IPS DF 19.7 (cell line): ENCODE measurements at places on chromosomes 12 and 14.

- no peak for DNase-seq
Measured at GRCh38 chr14:98926146-98926545, 345.9 kb downstream of the BCL11B start.

GRCh38 chr12:57240926-57241401 lies 10.0 kb downstream of the STAC3 start:
- no peak for DNase-seq

- DNase-seq: no peak
Measured at GRCh38 chr12:42468341-42468821, 121.2 kb downstream of the PRICKLE1 start.

- DNase-seq: no peak
Measured at GRCh38 chr12:42178101-42178500, 33.4 kb upstream of the GXYLT1 start.

DNA sequence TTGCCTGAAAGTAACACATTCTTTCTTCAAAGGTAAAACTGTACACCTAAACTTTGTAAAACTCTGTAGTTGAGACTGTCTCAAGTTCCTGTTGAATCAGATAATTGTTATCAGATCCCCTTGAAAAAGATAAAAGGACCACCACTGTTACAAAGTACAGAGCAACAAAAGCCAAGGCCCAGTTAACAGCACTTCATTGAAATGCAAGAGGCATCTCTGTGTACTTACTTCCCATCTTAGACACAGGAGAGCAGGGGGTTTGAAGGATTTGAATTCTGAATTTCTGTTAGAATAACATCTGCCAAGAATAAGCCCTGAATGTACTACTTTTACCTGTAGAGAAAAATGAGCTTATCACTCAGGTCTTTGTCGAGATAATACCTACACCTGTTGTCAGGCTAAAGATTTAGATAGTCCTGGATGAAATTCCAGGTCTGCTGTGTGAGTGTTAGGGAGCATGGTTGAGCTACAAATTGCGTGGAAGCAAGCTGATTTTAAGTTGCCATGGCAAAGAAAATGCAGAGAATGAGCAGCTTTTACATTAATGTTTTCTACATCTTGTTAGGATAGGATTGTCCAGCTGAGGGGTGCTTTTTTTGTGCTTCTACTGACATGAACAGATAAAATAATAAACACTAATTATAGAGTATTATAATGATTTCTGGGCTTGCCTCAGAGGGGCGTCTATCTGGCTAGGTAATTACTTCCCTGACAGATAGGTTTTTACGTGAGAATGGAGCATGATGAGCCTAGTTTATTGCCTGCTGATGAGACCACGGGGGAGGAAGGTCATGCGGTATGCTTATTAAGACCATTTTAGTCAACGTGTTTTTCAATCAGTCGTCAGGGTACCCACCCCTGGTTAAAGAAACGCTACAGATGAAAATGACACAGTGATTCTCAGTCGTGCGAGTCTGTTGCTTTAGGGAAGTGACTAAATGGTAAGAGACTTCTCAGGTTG lies 309.2 kb downstream of the PAWR start:
- no peak for DNase-seq

GRCh38 chr12:76531056-76531455 lies 28.5 kb downstream of the OSBPL8 start:
- no peak for DNase-seq

GRCh38 chr12:121600702-121601336 lies 20.0 kb upstream of the KDM2B start:
- DNase-seq: no peak

GRCh38 chr14:95294834-95295599 lies 24.7 kb downstream of the CLMN start:
- DNase-seq: no peak

DNA sequence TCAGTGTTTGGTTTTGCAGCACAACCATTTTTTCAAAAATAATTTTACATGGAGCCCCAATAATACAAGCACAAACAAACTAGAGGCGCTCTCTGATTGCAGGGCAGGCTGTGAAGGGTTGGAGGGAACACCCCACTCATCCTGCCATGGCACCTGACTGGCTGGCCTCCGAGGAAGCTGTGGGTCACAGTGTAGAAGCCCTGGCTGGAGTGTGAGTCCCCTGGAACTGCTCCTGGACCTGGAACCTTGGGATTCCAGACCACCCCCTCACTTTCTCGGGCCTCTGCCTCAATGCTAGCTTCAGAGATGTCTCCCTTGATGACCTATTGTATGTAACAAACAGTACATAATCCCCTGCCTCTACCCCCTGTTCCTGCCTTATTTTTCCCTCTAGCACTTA lies 14.8 kb upstream of the SERPINA12 start:
- no peak for DNase-seq

DNA sequence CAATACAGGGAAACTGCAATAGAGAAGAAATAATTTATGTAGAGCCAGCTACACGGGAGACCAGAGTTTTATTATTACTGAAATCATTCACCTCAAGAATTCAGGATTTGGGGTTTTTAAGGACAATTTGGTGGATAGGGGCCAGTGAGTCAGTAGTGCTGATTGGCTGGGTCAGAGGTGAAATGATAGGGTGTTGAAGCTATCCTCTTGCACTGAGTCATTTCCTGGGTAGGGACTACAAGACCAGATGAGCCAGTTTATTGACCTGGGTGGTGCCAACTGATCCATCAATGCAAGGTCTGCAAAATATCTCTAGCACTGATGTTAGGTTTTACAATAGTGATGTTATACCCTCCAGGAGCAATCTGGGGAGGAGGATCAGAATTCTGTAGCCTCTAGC lies 486.3 kb downstream of the LRIG3 start:
- DNase-seq: no peak

DNA sequence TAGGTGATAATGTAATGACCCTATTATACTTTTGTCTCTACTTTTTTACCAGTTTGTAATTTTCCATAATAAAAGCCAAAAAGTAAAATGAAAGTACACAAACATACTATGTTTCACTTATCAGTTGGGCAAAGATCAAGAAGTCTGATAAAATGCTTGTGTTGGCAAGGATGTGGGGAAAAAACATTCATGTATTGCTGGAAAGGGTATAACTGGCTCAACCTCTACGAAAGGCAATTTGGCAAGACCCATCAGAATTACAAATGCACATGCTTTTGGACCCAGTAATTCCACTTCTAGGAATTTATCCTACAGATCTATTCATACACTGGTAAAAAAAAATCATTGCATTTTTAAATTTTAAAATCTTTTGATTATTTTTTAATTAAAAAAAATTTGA lies 68.0 kb downstream of the SPTB start:
- no peak for DNase-seq

- no peak for DNase-seq
Measured at GRCh38 chr12:128790221-128790620, 33.5 kb downstream of the SLC15A4 start.

- DNase-seq: no peak
Measured at GRCh38 chr12:92034858-92035401, 110.7 kb downstream of the BTG1 start.

DNA sequence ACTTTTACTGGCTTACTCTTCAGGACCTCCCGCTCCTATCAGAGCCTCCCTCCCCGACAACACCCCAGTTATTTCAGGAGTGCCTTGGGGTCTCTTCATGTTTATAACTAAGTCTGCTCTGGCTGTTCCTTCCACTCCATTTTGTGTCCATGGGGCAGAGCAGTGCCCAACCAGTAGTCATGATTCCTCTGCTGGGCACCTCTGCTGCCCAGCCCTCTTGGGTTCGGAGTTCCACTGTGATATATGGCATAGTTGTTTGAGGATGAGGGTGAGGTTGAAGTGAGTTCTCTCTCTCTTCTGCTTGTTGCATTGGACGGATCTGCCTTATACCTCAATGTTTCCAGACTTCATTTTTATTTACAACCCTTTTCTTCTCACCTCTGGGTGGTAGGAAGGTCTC lies 17.4 kb downstream of the NR1H4 start:
- no peak for DNase-seq

DNA sequence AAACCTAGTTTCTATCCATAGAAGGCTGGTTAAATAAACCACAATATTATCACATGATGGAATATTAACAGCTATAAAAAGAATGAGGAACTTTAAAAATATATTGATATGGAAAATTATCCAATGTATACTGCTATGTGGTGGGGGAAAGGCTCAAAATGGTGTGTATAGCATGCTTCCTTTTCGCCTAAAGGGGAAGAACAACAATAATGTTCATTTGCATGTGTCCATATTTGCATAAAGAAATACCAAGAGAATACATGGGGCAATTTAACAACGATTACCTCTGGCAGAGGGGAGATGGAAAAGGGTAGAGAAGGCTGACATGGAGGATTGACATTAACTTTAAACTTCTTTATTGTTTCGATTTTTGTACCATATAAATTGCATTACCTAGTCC lies 121.3 kb upstream of the PARP11 start:
- no peak for DNase-seq

DNA sequence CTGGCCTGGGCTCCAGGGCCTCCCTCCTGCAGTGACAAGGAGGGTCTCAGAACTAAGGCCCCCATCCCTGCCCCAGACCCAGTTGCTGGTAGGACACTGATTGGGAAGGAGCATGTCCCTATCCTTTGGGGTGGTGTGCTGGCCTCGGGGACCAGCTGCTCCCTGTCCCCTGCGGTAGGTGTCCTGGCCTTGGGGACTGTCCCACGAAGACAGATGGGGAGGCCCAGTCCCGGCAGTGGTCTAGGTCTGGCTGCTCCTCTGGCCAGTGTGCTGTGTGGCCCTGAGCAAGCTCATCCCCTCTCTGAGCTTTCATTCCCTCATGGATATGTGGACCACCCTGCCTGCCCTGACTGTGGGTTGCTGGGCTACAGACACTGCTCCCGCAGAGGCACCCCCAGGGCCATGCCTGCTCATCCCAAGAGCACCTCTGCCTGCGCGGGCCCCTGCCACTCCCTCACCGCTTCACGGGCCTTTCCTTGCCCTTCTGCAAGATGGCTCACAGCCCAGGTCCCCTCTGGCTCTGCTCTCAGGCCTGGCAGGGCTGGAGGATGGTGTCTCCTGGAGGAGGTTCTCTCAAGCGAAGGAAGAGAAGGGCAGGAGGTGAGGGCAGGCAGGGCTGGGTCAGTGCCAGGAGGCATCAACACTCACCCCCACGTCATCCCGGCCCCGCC lies 12.5 kb downstream of the AHNAK2 start:
- no peak for DNase-seq

GRCh38 chr14:60313093-60313492 lies 64.1 kb downstream of the PPM1A start:
- DNase-seq: no peak

GRCh38 chr14:100363053-100363452 lies 39.9 kb downstream of the SLC25A47 start:
- DNase-seq: no peak

DNA sequence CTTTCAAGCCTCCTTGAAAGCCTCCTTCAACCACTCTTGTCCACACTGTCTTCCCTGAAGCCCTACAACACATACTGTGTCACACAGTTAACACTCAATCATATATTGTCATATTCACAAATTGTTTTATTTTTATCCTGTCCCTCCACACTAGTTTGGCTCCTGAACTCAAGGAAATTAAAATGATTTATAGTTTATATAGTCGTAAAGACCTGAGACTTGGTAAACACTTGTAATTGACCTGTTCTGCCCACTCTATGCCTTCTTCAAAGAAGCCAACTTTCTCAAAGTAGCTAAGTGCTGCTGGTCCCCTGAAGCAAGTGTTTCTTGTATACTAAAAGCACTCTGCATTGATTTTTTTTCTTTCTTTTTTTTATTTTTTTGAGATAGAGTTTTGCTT lies 15.6 kb upstream of the NEK9 start:
- DNase-seq: no peak

- DNase-seq: no peak
Measured at GRCh38 chr12:32052212-32052713, 54.4 kb upstream of the BICD1 start.

DNA sequence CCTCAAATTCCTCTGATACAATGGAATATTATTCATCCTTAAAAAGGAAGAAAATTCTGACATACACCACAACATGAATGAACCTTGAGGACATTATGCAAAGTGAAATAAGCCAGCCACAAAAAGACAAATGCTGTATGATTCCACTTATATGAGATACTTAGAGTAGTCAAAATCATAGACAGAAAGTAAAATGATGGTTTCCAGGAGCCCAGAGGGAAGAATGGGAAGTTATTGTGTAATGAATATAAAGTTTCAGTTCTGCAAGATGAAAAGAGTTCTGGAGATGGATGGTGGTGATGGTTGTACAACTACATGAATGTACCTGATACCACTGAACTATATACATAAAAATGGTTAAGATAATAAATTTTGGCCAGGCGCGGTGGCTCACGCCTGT lies 18.3 kb downstream of the VWF start:
- DNase-seq: no peak

DNA sequence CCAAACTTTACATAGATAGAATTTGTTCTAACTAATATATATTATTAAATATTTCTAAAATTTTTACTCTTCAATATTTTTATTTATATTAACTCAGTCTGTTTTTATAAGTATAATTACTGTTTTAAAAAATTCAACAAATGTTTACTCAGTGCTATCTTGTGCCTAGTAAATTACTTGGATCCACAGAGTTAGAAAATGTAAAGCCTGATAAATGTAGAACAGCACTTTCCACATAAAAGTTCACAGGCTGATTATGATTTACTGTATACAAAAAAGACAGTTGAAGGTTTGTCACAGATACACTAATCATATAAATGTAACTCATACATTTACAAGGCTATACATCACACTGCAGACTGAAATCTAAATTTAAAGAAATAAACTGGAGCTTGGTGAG lies 170.0 kb downstream of the FOXG1 start:
- DNase-seq: no peak

DNA sequence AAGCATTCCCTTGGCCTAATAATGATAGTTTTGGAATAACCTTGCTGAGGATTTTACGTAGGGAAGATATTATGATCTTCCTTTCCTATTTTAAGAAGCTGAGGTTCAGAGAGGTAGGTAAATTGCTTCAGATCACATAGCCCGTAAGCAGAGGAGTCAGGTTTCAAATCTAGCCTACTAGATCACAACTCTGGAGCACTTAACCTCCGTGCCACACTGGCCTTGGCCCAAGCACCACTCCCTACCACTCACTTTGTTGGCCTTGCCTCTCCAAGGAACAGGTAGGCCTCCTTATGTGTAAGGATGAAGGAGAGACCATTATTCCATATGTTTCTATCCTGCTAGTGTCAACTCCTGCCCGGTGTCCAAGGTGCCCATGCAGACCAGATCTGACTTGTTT lies 12.4 kb upstream of the ACOT1 start:
- DNase-seq: no peak

DNA sequence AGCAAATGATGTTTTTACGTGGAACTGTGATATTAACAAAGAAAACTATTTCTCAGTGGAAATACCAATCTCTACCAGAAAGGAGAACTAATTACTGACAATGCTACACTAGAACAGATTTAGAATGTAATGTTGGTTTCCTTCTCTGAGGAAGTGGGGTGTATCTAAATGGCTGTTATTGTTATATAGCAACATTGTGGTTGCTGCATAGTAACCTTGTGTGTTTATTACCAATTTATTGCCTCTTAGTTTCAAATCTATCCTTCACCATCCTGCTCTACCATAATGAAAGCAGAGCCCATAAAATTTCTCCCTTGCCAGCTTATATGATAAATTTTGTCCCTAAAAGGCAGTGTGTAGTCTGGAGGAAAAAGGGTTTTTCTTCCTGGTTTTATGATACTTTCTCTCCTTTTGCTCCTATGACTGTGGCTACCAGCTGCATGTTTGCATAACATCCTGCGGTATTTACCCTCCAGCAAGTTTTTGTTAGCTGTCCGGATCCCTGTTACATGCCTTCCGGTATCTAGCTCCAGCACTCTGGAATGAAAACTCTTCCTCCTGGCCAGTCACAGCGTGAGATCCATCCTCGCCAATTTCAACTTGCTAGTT lies 5.7 kb upstream of the KLRK1 start:
- no peak for DNase-seq

GRCh38 chr12:131121705-131122405 lies 168.1 kb downstream of the ADGRD1 start:
- no peak for DNase-seq
